ENCODE measurements at places on chromosomes 3 and 15.
A peak's percentile ranks its signal among the peaks of the same experiment; 100 is the strongest.

- DNase-seq = no peak
Observed at GRCh38 chr15:32878342-32878741, 160.5 kb downstream of the GREM1 start.

GRCh38 chr3:112530573-112530972, 31.2 kb downstream of the ATG3 start:
- DNase-seq = no peak

- no peak for DNase-seq
Observed at GRCh38 chr3:132211896-132212295, 105.3 kb upstream of the ACP3 start.

- peak; percentile 59 for DNase-seq
Observed at GRCh38 chr3:13044496-13045240, 28.6 kb downstream of the IQSEC1 start.

DNA sequence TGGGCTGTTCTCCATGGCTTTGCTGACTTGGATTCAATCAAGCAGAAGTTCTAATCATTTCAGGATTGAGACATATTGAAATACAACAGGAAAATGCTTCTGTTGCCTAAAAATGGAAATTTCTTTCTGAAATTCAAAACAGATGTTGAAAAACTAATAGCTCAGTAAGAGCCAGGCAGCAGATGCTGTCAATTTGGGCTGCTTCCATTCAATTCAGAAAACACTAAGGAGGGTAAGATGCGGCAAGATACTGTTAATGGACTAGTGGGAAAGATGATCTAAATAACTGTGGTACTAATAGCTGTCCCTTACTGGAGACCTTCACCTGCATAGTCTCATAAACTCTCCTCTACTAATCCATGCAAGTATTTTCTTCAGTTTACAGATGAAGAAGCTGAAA, 53.5 kb downstream of the DGKG start:
- DNase-seq = no peak

DNA sequence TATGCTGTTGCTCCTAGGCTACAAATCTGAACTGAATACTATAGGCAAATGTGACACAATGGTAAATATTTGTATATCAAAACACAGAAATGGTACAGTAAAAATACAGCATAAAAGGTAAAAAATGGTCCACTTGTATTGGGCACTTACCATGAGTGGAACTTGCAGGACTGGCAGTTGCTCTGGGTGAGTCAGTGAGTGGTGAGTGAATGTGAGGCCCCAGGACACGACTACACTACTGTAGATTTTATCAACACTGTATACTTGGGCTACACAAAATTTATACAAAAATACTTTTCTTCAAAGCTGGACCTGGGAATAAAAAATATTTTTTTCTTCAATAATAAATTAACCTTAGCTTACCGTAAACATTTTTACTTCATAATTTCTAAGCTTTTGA, 41.6 kb upstream of the DUT start:
- DNase-seq = no peak

DNA sequence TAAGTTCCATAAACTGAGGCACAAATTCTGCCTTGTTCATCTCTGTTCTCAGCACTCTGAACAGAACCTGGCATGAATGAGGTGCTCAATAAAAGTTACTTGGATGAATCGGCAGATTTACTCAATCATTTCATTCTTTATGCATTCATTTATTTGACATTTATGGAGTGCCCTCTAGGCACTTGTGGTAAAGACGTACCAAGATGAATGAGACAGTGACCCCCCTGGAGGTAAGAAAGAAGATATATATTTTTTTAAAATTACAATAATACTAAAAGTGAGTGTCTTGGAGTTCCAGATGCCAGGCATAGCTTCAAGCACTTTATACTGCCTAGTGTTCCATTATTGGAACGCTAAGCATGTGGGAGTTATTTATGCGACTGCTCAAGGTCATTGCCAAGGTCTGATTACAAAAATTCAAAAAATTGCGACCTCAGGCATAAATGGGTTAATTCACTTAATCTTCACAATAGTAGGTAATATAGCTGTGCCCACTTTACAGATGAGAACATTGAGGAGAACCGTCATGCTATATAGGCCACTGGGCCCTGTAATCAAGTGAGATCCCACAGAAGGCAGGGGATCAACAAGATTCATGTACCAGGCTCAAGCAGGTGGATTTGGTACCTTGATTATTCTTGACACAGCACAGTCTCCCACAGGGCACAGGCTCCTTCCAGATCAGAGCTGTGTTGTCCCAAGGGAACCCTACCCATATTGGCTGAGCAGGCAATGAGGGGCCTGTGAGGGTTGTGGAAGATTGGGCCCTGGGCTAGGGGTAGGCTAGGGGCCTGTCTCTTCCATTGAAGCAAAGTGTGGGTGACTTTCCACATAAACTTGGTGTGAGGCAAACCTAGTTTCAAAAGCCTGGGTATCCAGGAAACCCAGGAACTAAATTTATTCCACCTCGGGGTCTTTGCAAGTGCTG, 10.7 kb downstream of the XIRP1 start:
- DNase-seq = no peak

DNA sequence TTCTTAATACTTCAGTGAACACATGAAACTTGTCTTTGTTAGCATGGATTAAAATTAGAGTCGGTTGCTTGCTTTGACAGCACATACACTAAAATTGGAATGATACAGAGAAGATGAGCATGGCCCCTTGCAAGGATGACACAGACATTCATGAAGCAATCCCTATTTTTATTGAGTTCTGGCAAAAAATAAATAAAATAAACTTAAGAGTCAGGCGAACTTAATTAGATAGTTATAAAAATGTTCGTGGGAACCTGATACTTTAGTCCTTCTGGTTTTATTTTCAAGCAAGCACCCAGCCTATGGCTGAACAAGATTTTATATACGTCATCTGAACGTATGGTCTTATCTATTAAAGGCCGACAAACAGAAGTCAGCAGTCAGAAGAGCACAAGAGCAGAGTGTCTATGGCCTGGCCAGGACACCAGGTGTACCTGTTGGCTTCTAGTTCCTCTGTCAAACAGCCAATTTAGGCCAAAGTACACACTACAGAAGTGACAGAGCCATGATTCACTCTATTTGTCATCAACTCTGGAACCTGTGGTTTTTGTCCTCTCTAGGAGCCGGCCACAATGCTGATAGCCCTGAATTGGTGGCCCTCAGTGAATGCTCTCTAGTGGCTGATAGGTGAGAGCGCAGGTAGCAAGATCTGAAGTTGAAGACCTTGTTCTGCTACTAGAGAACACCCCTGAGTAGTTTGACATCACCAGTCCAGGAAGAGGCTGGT, 64.3 kb downstream of the LEO1 start:
- DNase-seq = no peak

DNA sequence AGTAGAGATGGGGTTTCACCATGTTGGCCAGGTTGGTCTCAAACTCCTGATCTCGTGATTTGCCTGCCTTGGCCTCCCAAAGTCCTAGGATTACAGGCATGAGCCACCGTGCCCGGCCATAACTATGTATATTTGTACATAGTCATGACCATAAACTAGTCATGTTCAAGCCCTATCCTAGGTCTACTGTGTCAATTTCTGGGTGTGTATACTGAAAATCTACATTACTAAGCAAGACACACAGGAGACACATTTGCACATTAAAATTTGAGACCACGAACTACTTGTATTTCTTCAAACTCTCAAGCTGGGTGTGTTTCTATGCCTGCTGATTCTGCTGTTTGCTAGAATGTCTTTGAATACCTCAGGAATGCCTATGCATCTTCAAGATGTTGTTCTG, 451.3 kb upstream of the MCTP2 start:
- DNase-seq = no peak

Data from nucleus accumbens (tissue), 56 donors.